ENCODE measurements at places on chromosomes 4 and X.
A peak's percentile ranks its signal among the peaks of the same experiment; 100 is the strongest.

DNA sequence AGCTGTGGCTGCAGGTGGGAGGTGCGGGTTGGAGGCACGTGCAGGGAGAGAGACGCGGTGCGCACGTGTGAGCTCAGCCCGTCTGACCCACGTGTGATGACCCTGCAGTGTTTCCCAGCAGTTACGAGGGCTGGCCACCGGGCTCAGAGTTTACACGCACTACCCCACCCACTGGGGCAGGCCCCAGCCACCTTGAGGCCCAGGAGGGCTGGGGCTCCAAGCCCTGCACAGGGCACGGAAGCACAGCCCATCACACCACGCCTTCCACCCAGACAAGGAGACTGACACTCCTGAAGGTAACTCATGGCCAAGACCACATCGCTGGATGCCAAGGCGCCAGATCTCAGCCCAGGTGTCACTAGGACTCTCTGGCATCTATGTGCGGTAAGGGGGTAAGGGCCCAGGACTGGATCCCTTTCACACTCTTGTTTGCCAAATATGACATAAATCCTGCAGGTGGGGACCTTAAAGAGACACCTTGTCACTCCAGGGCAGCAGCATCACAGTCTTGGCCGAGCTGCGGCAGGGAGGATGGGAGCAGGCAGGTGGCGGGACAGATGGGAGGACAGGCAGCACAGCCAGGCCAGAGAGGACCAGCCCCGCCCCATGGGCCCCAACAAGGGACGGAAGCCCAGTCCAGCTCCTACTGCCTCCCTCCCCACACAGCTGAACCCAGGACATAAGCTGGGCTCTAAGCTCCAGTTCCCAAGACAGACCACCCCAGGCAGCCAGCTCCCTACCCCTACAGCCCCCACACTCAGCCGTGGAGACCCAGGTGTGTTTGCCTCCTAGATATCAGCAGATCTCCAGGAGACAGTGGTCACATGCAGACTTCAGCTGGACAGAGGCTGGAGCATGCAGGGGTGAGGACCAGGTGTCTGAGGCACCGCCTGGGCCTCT is 56.8 kb downstream of the ZFYVE28 start:
- no peak for DNase-seq

DNA sequence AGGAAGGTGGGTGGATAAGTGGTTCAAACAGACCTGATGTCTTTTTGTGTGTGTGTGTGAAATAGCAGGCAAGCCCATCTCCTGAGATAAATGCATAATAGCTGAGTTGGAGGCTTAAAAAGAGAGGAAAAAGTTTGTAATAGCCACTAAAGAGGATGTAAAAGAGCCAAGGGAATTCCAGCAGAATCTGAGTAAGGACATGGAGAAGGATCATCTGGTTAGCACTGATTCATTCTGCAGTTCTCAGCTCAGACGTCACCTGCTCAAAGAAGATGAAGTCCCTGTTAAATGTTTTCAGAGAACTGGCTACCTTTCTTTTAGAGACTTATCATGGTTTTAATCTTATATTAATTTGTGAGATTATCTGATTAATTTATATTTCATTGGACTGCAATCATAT is 21.0 kb upstream of the IL13RA2 start:
- no peak for DNase-seq

DNA sequence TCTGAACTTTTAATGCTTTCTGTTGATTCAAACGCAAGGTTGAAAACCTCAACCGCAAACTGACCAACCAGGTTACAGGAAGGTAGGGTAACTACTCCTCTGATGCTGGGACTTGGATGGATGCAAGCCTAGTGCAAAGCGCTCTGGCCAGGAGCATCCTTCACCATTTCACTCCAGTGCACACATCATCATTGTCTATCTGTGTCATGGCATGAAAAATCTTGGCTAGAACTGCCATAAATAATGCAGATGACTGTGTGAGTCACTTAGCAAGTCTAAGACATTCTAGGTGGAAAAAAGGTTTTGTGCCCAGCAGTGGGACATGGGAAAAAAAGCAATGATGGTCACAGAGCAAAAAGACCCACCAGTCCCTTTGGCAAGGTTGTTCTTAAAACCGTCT is 10.9 kb downstream of the ADGRA3 start:
- DNase-seq, result no peak

- DNase-seq, result peak; percentile 61
Measured at GRCh38 chr4:166198516-166199310, 325.7 kb downstream of the TLL1 start.

DNA sequence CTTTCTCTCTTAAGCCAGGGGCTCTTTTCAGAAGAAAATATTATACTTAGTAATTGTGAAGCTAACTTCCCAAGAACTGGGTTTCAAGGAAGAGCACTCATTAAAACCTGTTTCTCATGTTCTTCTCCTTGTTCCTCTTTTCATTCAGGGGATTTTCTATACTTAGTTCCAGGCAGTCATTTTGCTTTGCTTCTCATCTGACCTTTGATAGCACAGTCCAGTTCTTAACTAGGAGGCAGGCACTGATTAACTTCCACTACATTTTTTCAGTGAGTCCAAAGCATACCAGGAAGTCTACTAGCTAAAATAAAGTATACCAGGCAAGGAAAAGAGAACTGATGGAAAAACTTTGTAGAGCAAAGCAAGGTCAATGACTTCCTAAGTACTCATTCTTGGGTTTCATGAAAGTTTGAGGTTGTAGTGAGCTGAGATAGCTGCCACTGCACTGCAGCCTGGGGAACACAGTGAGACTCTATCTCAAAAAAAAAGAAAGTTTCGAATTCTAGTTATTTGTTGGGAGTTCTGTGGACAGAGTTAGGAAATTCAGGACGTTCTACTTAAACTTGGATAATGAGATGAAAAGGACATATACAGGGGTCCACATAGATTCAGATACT is 190.1 kb upstream of the HS3ST1 start:
- no peak for DNase-seq

DNA sequence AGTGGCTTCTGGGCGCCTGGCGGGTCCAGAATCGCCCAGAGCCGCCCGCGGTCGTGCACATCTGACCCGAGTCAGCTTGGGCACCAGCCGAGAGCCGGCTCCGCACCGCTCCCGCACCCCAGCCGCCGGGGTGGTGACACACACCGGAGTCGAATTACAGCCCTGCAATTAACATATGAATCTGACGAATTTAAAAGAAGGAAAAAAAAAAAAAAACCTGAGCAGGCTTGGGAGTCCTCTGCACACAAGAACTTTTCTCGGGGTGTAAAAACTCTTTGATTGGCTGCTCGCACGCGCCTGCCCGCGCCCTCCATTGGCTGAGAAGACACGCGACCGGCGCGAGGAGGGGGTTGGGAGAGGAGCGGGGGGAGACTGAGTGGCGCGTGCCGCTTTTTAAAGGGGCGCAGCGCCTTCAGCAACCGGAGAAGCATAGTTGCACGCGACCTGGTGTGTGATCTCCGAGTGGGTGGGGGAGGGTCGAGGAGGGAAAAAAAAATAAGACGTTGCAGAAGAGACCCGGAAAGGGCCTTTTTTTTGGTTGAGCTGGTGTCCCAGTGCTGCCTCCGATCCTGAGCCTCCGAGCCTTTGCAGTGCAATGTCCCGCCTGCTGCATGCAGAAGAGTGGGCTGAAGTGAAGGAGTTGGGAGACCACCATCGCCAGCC is at the start of gene ATOH1:
Gene ATOH1, plus strand, starts transcription at position 422 of the 663 bp plus-strand sequence. Its CDS starts 174 bp downstream, at position 596.
- DNase-seq, result peak; percentile 18

GRCh38 chr4:140004549-140004895 is 149.5 kb downstream of the MAML3 start:
- no peak for DNase-seq

DNA sequence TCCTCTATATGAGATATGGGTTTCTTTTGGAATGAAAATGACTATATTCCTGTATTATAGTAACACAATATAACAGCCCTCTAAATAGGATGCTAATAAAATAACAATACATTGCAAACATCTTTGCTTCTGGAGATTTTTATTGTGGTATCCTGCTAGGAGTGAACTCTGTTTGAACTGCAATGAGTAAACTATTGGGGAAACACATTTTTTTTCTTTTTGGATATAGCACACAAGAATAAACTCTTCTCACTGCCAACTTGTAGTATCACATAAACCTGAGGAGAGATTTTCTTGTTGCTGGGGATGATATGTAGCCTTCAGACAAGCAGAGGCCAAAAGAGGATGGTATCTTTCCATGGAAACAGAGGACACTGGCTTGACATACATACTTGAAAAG is 238.2 kb downstream of the C4orf33 start:
- DNase-seq, result no peak

DNA sequence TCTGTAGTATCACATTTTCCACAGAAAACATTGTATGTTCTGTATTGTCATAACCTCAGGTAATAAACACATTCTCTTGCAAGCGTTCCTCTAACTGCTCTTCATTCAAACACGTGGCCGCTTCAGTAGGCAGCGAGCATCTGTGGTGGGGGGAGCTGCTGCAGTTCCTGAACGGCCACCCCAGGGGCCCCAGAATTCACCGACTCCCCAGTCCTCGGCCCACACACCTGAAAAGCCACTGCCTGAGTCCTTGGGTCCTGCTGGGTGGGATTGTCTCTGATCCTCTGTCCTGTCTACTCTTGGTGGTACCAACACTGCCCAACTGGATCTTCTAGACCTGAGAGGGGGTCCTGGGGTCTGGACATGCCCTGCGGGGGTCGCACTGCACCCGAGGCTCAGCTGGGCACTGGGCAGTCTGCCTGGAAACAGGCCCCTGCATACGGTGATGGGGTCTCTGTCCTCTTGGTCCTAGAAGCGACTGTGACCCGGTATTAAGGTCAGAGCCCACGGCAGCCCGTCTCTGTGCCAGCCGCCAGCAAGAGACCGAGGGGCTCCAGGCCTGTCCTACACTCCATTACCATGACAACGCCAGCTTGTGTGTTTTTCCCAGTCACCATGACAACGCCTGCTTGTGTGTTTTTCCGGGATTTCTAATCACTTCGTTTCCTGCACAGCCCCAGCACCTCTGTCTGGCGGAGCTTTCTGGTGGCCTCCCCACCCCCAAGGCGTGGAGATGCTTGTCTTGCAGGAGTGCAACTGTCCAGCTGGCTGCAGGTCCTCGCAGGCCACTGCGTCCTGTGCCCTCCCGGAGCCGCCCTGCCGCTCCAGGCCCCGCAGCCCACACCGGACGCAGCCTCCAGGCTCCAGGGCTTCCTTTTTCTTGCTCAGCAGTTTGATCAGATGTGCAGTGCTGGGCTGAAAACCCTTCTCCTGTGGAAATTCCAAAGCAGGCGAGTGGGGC is 16.0 kb downstream of the CTBP1 start:
- DNase-seq, result no peak

DNA sequence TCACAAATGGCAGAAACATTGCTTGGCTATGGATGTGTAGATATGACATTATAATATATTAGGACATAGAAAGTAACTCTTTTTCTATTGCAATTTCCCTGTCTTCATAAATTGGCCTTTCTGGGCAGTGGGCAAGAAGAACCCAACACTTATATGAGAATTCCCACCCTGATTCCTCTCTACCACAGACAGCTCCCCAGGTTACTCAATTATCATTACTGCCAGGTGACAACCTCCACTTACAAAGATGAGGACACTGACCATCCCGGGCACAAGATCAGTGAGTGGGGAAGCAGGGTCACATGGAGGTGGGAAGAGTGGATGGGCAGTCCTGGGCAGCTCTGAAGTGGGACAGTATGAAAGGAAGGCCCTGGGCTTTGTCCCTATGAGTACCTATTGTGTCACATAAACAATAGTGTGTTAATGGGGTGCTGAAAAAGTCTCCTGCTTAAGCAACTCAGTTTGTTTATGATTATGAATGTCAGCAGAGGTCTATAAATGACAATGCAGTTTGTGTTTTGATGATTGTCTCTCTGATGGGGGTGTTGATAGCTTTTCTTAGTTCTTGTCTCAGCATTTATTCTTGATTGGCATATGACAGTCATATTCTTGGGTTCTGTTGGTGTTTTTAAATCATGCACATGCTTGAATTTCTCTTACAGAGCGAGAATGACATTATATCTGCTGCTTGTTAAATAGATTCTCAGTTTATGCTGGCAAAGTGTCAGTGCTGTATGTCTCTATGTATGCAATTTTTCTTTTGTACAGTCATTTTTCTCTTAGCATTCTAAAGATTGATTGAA is 99.9 kb downstream of the SLIT2 start:
- no peak for DNase-seq

DNA sequence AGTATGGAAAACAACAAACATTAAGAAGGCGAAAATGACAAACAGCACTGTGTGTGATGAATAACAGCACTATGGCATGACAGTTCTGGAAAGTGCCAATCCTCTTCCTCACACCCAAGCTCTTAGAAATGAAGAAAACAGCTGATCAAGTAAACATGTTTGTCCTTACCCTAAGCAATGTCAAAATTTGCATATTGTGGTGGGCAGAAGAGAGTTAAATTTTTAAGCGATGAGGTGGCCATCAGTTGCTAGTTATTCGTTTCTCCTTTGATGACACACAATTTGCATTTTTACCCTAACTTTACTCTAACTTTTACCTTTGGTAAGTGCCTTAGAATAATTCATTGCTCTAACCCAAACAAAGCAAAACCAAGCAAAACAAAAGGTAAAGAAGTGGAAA is 8.8 kb downstream of the PROM1 start:
- no peak for DNase-seq

GRCh38 chrX:74523224-74523623 is 91.2 kb downstream of the RLIM start:
- no peak for DNase-seq

GRCh38 chrX:41468647-41469323 is 21.6 kb downstream of the NYX start:
- DNase-seq, result no peak

Data from SK-MEL-5 (cell line).